Stimulated activated CD8-positive, alpha-beta memory T cell treated with anti-CD3 and anti-CD28 coated beads, Interleukin-15, amount 100 ng/mL, for 1 hour (primary cell): ENCODE measurements at places on chromosomes 11 and 22.

DNA sequence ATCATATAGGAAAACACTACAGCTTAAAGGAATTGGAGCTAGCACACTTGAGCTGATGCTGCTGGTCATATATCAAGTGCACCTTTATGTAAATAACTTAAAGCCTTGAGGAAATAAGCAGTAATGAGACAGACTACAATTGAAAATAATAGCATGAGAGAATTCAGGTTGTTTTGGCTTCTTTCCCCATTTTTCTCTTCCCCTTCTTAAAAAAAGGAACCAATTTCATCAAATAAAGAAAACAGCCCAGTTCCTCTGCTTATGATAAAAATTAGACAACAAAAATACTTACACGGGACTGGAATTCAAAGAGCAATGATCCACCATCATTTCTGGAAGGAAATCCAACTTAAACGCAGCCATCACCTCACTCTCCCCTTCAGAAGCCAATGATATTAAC, 50.2 kb upstream of the RAPSN start:
- DNase-seq, result no peak

DNA sequence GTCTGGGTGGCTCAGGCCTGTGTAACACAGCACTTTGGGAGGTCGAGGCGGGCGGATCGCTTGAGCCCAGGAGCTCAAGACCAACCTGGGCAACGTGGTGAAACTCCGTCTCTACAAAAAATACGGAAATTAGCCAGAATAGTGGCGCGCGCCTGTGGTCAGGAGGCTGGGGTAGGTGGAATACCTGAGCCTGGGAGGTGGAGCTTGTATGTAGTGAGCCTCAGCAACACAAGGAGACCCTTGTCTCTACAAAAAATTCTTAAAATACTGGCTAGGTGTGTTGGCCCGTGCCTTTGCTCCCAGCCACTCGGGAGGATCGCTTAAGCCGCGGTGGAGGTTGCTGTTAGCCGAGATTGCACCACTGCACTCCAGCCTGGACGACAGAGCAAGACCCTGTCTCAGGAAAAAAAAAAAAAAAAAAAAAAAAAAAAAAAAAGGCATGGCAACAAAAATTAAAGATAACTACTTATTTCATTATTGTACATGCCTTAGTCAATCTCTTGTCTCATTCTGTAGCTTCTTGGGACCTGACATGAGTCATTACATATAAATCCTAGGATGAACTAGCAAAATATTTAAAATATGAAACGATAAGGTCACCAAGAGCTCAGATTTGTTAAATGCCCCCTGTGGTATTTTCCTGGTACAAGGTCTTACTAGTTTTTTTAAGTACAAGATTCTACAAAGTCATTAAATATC, 1.1 kb downstream of the TAF1D start:
- no peak for DNase-seq

- no peak for DNase-seq
Measured at GRCh38 chr22:46033256-46034200, 56.6 kb upstream of the WNT7B start.

DNA sequence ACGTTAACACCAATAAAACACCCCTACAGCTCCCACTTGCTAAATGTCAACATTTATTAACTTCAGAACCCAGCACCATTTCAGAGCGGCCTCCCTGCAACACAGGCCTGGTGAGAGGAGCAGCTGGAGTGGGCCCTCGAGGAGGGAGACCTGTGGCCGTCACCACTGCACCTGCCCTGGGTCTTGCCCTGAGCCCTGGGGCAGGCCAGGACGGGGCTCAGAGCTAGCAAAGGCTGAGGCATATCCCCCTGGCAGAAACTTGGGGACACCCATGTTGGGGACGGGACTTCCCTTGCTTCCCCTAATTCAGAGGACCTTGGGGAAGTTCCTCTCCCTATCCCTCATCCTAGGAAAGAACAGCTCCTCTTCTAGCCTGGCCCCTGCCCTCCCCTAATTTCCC, 137.3 kb upstream of the THY1 start:
- DNase-seq, result no peak

DNA sequence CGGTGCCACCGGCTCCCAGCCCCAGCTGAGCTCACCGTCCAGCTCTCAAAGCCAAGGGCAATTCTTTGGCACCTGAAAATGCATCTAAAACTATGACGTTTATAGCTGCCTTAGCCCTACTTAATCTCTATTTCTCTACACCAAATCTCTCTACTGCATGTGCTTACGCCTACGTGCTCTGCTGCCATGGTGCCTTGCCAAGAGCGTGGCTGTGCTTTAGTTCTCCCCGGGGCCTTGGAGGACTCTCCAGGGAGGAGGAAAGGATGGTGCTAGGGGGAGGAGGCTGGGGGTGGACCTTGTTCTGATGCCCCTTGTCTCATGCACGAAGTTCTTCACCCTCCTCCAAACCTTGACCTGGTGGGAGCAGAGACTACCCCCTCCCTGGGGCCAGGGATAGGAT, 9.0 kb upstream of the BID start:
- DNase-seq, result no peak

- no peak for DNase-seq
Measured at GRCh38 chr11:58006940-58007339, 16.7 kb upstream of the OR9Q1 start.

DNA sequence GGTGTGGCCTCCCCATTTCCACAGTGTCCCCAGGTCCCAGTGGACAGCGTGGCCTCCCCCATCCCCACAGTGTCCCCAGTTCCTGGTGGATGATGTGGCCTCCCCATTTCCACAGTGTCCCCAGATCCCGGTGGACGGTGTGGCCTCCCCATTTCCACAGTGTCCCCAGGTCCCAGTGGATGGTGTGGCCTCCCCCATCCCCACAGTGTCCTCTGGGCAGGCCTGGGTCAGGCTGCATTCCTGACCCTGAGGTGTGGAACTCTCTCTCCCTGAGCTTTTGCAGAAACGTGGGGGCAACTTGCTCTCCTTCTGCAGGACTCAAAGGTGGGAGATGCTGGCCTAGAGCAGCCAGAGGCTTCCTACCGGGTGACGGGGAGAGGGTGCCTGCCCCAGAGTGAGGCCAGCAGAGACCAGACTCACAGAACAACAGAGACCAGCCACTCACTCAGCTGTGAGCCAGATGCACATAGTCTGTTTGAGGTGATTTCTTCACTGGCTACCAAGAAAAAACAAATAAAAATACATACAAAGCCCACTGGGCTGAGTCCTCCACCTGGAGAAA, 85.8 kb upstream of the FGF3 start:
- no peak for DNase-seq

GRCh38 chr22:36590441-36591056, 61.6 kb upstream of the EIF3D start:
- DNase-seq, result no peak

DNA sequence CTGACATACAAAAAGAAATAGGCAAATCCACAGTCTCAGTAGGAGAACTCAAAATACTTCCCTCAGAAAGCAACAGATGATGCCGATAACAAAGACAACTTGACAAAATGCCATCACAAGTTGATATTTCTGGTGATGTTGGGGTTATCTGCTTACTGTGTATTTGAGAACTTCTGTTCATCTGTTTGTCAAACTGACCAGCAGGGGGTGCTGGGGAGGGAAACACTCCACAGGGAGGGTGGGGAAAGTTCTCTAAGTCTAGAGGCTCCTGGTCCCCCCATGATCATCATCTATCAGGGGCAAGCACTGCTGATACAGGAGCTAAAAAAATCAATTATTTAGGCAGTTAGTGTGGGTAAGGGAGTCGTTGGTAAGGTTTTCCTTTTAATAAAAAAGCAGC, 19.2 kb downstream of the GLYATL1 start:
- peak; percentile 3 for DNase-seq

GRCh38 chr11:102345904-102346303, 1.1 kb upstream of the BIRC2 start:
- no peak for DNase-seq

- no peak for DNase-seq
Measured at GRCh38 chr11:75461151-75461550, 28.1 kb upstream of the KLHL35 start.

GRCh38 chr11:75792127-75792731, 22.8 kb upstream of the UVRAG start:
- no peak for DNase-seq

- DNase-seq, result no peak
Measured at GRCh38 chr11:75689863-75690609, 21.2 kb upstream of the MAP6 start.

DNA sequence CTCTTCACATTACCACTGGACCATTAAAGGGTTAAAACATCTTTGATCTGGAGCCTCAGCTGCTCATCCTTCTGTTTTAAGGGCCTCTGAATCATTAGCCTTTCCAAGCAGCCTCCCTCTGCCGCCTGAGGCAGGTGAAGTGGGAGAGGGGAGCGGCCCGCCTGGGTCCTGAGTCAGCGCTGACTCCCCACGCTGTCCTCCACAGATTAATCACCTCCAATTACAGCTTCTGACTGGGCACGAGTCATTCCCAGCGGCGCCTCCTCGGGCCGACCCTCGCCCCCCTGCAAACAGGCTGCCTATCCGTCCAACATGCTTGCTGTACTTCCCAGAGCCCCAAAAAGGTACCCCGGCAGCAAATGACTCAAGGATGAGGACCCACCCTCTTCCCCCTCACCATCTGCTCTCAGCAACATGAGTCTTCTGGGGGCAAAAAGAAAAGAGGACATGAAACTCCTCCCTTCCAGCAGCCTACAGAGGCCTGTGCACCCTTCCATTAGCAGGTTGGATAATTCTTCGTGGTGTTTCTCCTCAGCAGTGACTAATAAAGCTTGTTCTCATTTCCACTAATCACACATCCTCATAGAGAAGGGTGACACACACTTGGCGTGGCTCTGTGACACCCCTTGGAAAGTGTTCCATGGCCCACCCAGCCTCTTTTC, 44.3 kb upstream of the JAM3 start:
- DNase-seq, result no peak

DNA sequence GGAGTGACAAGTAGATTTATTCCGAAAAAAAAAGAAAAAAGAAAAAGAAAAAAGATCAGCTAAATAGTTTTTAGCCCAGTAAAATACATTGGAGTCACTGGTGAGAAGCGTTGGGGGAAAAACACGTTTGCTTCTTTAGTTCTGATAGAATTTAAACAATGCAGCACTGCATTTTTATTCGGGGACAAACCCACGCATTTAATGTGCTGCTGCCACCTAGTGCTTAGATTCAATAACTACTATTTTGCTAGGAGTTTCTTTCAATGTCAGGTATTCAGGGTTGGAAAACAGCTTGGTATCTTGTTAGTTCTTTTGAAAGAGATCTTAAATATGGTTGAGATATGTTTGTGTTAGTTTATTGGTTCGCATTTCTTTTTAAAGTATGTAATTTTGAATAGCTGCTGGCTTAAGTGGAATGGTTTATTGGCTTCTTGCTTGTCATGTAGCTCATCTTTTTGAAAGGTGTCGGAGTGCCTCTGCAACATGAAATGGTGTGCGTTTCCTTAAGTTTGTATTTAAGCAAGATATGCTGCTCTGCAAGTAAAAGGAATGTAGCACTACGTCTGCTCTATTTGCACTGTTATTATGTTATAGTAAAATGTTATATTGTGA, 41.9 kb downstream of the SVIP start:
- DNase-seq, result no peak

DNA sequence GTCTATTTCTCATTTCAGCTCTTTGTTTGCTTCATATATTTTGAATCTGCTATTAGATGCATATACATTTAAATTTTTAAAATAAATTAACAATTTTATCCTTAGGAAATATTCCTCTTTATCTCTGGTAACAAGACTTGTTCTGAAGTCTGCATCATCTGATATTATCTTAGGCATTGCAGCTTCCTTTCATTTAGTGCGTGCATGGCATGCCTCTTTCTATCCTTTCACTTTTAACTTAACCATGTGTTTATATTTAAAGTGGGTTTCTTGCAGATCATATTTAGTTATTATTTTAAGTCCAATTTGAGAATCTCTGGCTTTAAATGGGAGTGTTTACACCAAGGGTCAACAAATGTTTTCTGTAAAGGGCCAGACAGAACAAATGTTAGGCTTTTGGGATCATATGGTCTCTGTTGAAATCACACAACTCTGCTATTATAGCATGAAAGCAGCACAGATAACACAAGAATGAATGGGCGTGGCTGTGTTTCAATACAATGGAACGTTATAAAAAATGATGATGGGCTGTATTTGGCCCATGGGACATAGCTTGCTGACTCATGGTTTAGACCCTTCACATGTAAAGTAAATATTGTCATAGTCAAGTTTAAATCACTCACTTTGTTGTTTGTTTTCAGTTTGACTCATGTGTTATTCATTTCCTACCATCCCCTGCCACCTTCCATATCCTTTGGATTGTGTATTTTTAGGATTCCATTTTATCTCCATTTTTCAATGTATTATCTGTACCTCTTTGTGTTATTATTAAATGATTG, 83.9 kb upstream of the SNX19 start:
- no peak for DNase-seq

DNA sequence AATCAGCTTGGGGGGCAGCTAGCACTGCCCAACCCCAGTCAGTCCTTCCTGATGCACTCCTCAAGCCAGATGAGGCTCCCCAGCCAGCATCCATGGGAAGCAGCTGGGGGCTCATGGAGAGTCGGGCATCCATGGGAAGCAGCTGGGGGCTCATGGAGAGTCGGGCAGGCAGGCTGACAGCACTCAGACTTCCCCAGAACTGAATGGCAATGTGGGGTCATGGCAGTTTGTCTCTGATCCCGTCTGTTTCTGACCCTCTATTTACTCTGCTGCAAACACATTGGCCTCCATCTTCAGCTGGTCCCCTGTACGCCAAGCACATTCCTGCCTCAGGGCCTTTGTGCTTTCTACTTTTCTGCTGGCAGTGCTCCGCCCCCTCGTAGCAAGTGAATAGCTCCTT, 314.8 kb downstream of the NTM start:
- no peak for DNase-seq

DNA sequence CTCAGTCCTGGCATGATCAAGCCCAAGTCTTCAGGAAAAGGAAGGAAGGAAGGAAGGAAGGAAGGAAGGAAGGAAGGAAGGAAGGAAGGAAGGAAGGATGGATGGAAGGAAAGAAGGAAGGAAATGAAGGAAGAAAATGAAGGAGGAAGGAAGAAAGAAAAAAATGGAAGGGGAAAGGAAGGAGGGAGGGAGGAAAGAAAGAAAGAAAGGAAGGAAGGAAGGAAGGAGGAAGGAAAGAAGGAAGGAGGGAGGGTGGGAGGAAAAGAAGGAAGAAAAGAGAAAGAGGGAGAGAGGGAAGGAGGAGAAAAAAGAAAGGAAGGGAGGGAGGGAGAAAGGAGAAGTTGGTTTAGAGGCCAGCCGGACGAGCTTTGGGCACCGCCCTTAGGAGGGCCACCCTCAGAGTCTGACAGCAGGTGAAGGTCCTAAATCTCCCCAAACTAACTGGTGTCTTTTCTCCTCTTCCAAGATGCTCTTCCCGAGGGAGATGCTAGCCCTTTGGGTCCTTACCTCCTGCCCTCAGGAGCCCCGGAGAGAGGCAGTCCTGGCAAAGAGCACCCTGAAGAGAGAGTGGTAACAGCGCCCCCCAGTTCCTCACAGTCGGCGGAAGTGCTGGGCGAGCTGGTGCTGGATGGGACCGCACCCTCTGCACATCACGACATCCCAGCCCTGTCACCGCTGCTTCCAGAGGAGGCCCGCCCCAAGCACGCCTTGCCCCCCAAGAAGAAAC, 122.8 kb downstream of the SEZ6L start:
- DNase-seq, result no peak

DNA sequence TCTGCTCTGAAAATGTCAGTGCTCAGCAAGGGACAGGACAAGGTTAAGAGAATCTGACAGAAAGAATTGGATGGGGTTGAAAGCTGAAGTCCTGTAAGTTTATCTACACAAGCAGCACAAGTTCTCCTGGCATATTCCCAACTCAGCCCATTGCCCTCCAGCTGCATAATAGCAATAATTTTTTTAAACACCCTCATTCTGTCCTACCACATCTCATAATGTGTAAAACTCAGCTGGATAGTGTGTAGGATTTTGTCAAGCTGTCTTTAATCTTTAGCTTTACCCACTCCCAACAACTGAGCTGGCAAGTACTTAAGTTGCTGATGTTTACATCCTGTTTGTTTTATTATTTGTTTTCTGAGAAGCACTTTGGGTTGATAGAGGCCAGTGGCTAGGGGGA, 158.9 kb downstream of the CADM1 start:
- no peak for DNase-seq
